Stimulated activated CD4-positive, alpha-beta T cell treated with anti-CD3 and anti-CD28 coated beads, Interleukin-15, amount 100 ng/mL, for 24 hours (primary cell): ENCODE measurements at places on chromosomes 1 and 21.

DNA sequence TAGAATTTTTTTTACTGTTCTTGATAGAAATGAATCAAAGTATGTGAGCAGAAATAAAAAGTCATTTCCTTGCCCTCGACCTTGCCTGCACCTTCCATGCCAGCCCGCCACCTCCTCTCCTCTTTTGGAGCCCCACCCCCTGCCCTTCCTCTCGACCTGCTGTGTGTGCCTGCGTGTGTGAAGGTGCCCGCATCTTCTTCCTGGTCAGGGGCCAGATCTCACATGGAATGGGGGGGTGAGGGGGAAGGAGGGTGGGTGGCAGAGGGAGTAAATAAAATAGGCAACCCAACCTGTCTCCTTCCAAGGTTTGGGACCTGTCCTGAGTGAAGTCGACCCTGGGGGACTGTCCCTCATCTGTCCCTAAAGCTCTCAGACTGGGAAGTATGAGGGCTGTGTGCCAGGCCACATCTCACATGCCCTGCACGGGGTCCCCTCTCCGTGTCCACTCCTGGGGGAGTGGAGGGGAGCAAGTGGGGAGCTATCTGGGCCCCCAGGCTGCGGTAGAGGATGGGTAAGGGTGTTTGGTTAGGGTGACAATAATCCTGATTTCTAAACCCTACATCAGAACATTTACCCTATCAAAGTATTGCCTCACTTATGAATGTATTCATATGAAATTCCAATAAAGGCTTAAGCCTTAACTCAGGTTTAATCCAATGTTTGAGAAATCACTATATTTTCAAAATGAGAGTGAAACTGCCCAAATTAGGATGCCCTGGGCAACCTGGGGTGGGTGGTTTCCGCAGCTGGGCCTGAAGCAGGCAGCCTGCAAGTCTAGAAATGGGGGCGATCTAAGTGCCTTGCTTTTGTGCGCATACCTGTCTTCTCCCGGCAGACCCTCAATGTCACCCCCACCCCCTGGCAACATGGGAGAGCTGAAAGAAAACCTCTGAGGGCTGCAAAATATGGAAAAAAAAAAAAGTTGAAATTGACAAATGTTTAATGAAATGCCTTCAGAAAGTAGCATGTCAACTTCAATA is 15.4 kb downstream of the AMPD2 start:
- DNase-seq = no peak

GRCh38 chr1:234517110-234517802 is 38.3 kb upstream of the TARBP1 start:
- no peak for DNase-seq

DNA sequence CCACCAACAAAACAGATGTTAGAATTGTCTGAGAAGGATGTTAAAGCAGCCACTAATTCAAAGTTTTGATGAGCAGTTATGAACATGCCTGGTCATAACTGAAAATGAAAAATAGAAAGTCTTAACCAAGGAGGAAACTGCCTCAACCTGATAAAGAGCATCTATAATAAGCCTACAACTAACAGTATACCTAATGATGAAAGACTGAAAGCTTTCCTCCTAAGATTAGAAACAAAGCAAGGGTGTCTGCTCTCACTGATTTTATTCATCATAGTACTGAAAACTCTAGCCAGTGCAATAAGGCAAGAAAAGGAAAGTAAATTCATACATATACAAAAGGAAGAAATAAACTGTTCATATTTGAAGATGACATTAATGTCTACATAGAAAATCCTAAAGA is 82.0 kb downstream of the KCNK1 start:
- no peak for DNase-seq

DNA sequence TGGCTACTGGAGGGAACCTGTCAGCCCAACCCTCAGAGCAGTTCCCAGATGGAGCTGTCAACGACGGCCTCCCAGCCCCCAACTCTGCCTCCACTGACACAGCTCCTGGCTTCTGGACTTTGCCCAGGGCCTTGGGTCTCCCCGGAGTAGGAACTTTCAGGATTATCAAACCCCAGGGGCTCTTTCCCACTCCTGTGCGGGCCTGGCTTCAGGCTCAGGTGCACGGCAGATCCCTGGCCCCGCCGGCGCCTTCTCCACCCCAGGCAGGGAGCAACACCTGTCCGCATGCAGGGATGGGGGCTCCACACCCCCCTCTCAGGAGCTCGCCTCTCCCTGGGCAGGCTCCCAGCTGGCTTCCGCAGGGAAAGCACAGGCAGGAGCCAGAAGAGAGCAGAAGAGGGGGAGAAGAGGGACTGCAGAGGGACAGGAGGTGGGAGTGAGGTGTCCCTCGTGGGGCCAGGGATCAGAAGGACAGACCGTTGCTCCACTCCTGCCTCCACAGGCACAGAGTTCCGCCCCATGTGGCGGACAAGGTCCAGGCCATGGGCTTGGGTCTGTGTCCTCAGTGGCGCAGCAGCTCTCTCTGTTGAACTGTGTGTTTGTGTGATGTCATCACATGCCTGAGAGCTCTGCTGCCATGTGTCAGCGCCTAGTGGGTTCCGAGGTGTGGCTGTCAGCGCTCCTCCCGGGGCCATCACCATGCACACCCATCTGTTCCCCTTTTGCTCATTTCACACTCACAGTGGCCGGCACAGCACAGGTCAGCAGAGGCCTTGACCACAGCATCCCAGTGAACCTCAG is 107.7 kb downstream of the PDE9A start:
- DNase-seq = no peak

- no peak for DNase-seq
These were observed 8.5 kb upstream of the CTRC start for GRCh38 chr1:15429701-15430149.

DNA sequence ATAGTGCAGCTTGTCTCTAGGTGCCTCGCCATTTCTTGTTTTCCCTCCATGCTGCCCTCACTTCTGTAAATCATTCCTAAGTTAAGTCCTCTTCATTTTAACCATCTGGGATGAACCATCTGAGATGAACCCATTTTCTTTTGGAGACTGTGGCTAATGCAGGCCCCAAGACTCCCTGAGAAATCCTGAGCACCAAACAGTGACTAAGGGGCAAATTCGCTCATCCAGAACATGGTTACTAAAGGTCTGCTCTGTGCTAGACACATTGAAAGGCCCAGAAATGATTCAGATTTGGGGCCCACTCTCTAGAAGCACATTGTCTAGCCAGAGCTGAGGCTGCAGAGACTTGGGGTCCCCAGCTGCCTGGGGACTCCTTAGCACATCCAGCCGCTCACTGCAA is 151.9 kb upstream of the CTTNBP2NL start:
- DNase-seq = no peak

- no peak for DNase-seq
These were observed 14.5 kb upstream of the ACTA1 start for GRCh38 chr1:229448354-229448753.

- DNase-seq = no peak
These were observed 13.3 kb upstream of the POFUT2 start for GRCh38 chr21:45300786-45301520.

GRCh38 chr21:42654913-42655795 is 1.7 kb downstream of the PDE9A start:
- peak; percentile 19 for DNase-seq

DNA sequence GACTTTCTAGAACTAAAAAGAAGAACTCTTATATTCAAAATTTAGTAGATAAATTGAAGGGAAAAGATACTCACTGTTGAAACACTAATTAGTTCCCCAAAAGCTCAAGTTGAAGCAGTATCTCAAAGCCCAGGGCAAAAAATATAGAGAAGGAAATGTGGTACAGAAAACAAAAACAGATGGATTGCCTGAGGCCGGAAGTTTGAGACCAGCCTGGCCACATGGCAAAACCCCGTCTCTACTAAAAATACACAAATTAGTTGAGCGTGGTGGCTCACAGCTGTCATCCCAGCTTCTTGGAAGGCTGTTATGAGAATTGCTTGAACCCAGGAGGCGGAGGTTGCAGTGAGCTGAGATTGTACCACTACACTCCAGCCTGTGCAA is 36.0 kb downstream of the FAM177B start:
- DNase-seq = no peak

DNA sequence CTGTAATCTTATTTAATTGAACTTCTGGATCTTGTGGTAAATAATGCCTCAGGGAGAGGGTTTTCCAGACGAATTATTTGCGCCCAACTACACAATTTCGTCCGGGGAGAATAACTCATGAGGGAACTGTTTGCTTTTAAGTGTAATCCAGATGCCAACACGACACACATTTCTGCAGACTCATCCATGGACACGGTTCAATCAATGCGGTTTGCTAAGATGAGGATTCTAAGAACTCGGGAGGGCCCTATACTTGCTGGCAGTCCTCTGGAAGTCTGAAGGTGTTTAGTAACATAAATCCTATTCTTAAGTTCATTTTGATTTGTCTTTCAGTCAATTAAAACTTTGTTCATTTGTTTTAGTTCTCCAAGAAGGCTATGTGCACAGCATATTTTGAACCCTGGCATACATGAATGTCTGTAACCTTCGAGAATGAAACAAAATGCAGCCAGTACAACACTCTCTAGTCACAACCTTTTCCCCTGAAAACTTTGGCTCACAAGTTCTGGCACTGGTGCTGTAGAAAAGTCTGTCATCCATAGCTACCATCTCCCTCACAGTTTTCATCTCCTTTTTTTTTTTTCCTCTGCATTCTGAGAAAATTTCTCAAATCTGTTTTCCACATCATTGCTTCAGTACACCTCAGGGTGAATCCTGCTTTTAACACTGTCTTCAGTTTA is 38.8 kb downstream of the DIPK1A start:
- no peak for DNase-seq

- no peak for DNase-seq
These were observed 15.2 kb downstream of the STYXL2 start for GRCh38 chr1:167109125-167109524.

DNA sequence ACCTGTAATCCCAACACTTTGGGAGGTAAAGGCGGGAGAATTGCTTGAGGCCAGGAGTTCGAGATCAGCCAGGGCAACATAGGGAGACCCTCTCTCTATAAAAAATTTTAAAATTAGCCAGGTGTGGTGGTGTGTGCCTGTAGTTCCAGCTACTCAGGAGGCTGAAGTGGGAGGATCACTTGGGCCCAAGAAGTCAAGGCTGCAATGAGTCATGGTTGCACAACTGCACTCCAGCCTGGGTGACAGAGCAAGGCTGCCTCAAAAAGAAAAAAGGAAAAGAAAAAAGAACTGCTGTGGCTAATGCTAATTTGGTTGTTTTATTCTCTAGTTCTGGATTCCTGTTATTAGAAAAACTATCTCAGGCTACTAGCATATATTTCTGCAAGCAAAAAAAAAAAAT is 29.8 kb downstream of the DBT start:
- peak; percentile 10 for DNase-seq

DNA sequence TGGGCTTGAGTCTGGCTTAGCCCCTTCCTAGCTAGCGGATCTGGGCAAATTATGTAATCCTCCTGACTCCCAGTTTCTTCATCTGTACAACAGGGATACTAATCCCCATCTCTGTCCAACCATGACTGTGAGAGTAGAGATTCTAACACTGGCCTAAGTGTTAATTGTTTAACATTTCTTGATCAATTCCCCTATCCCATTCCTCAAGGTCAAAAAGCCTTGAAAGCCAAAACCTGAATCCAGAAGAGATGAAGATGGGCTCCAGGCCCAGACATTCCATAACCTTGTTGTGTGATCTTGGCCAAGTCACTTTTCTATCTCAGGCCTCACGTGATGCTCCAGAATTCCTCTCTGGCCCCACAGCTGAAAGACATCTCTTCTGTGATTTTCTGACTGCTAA is 18.8 kb upstream of the PHLDA3 start:
- DNase-seq = no peak

GRCh38 chr1:243409284-243409683 is 153.4 kb downstream of the SDCCAG8 start:
- no peak for DNase-seq

GRCh38 chr1:15959827-15960446 is 16.0 kb downstream of the ZBTB17 start:
- peak; percentile 61 for DNase-seq

DNA sequence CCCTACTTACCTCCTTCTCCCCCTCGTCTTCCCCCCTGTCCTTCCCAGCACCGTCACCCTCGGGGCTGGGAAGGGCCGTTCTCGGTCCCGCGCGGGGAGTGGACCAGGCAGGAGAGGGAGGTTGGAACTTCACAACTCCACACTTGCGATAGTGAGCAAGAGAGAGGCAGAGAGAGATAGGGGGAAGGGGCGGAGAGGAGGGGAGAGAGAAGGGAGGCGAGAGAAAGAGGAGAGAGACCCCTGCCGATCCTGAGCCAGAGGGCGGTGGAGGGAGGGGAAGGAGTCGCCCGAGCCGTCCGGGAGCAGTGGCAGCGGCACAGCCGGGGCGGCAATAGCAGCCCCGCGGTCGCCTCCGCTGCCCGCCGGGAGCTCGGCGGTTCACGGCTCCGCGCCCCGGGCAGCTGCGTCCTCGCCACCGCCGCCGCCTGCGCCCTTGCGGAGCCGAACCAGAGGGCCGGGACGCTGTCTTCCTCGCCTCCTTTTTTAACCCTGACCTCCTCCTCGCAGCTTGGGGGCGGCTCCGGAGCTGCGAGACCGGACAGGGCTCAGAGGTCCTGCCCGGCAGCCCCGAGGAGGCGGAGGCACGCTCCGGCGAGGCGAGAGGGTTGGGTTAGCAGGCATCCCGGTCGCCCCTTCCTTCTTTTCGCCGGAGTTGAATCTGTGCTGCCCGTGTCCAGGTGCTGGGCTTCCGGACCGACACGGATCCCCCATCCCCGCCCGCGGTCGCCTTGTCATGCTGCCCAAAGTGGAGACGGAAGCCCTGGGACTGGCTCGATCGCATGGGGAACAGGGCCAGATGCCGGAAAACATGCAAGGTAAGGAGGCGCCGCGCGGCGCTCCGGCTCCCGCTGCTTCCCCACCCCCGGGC is 11.7 kb downstream of the NR5A2 start:
- peak; percentile 57 for DNase-seq
